ENCODE measurements at places on chromosomes 6 and 20.

DNA sequence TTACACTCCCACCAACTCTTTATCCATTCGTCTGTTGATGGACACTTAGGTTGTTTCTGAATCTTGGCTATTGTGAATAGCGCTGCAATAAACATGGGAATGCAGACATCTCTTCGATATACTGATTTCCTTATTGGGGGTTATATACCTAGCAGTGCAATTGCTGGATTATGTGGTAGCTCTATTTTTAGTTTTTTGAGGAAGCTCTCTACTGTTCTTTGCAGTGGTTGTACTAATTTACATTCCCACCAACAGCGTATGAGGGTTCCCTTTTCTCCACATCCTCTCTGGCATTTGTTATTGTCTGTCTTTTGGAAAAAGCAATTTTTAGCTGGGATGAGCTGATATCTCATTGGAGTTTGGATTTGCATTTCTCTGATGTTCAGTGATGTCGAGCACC, 4.6 kb upstream of the PFDN4 start:
- DNase-seq = no peak

DNA sequence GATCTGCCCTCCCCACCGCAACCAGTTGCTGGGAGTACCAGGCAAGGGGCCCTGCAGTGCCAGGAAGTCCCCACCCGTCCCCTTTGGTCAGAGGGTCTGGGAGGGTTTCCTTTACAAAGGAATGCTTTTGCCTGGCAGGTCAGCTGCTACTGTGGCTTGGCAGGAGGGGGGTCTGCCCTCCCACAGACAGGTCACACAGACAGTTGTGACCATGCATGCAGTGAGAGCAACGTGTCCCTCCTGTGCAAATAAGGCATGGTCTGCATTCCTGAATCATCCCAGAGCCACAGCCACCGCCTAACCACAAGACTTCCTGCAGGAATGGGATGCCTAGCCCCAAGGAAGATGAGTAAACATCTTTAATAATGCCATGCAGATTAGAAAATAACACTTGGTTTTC, 439 bp upstream of the F13A1 start:
- no peak for DNase-seq

DNA sequence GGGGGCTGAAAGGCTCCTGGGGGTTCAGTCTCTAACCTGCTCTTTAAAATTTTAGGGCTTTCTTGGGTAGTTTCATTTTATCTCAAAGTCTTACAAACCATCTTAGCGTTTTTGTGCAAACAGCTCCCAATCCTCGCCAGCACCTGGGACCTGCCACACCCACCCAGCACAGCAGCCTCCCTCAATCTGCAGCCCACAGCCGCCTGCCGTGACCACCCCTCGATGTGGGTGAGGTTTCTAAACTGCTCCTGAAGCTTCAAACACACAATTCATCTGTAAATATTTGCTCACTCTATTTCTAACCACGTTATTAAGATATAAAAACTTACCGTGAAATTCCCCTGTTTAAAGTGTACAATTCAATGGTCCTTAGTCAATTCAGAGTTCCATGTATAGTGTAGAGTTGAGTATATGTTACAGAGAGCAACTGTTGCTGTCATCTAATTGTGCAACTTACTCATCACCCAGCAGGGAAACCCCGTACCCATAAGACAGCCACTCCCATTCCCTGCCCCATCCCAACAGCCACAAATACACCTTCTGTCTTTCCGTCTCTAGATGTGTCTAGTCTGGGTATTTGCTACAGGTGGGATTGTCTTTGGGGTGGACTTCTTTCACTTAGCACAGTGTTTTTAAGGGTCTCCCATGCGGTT, 381.0 kb downstream of the TAF4 start:
- DNase-seq = no peak

- DNase-seq = no peak
These were observed 980 bp upstream of the SNX21 start for GRCh38 chr20:45832619-45833018.

- DNase-seq = no peak
These were observed 109.6 kb upstream of the RREB1 start for GRCh38 chr6:6998194-6998569.

GRCh38 chr6:122072014-122072647, 327.3 kb upstream of the HSF2 start:
- no peak for DNase-seq

GRCh38 chr20:4170621-4171537, 155.5 kb upstream of the RNF24 start:
- no peak for DNase-seq

DNA sequence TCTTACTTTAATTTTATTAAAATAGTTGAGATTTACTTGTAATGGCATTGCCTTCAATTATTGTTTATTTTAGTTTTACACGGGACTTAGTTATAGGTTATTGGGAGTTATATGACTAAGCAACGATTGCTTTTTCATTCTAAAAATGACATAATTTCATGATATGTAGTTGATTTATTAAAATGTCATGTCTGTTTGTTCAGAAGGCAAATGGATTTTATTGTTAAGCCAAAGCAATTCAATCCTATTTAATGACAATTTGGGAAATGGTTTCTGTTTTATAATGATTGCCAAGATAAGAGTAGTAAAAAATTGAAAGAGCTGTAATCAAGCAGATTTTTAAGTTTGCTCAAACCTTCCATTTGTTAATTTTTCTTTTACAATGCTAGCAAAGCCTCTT, 74.7 kb downstream of the PHACTR2 start:
- no peak for DNase-seq

DNA sequence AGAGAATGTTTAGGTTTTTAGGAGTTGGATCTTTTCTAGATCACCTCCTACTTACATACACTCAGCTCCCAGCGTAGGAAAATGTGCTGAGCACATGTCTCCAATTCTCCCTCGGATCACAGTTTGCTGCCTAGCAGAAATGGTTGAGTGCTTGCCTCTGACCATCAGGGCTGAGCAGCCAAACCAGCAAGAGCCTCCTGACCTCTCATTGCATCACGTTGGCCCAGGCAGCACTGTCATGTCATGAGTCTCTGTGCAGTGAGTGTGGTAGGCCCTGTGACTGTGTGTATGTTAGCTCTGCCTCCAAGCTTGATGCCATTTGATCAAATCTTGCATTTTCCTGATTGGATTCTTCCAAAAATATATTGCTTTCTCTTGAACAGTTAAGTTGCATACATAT, 112.0 kb downstream of the LRRC1 start:
- DNase-seq = no peak

DNA sequence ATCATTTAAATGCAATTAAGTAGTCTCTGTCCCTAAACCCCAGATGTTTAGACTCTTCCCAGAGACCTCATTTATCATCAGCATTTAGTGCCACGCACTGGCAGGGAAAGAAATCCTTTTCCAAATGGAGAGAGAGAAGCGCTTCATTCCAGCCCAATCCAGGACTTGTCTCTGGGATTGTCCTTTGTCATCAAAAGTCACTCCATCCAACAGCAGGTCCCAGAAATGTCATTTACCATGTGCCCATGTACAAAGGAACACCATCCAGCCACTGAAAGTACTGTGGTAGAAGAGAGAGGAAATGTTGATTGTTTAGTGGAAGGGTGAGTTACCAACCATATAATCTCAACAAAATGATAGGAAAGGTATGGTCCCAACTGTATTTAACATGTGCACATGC, 66.9 kb upstream of the SMIM28 start:
- no peak for DNase-seq

DNA sequence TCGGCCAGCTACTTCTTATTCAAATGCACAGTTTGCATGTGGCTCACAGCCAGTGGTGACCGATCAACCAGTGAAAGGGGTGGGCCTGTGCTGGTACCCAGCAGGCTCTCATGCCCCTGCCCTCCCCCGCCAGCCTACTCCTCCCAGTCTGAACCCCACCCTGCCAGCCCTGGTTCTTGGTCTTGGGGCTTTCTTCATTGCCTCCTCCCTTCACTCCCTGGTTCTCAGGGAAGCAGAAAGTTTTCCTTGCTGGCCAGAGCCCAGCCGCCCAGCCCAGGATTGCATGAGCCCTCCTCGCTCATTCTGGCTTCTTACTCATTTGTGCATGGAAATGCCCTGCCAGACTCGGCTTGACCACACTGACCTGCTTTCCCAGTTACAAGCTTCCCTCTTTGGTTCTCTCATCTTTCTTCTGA, 40.8 kb downstream of the KCNK17 start:
- no peak for DNase-seq

DNA sequence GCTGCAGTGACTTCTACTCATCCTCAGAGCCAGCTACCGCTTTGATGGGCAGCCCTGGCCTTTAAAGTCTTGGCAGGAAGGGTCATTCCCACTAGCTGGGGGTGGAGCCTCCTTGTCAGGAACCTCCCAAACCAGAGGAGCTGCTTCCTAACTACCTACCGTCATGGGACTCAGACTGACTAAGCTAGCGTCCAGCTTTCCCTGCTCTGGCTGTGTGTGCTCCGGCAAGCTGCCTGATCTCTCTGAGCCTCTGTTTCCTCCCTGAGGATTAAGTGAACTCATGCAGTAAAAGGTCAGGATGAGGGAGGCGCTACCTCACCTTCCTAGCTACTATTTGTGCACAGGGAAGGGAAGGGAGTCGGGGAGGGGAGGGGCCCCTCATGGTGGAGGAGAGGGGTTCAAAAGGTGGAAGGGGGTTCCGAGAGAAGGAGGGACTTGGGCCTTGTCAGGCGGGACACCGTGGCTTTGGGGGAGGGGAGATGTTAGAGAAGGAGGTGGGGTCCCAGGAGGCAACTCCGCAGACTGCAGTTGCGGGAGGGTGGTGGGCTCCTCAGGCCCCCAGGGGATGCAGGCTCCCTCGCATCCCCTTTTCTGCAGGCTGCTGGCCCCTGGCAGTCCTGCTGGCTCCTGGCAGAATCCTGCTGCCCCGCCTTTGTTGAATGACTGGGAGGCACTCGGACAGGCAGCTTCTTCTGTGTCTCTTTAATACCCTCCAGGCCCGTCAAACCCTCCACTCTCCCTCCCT, 9.8 kb downstream of the DUSP15 start:
- DNase-seq = no peak

DNA sequence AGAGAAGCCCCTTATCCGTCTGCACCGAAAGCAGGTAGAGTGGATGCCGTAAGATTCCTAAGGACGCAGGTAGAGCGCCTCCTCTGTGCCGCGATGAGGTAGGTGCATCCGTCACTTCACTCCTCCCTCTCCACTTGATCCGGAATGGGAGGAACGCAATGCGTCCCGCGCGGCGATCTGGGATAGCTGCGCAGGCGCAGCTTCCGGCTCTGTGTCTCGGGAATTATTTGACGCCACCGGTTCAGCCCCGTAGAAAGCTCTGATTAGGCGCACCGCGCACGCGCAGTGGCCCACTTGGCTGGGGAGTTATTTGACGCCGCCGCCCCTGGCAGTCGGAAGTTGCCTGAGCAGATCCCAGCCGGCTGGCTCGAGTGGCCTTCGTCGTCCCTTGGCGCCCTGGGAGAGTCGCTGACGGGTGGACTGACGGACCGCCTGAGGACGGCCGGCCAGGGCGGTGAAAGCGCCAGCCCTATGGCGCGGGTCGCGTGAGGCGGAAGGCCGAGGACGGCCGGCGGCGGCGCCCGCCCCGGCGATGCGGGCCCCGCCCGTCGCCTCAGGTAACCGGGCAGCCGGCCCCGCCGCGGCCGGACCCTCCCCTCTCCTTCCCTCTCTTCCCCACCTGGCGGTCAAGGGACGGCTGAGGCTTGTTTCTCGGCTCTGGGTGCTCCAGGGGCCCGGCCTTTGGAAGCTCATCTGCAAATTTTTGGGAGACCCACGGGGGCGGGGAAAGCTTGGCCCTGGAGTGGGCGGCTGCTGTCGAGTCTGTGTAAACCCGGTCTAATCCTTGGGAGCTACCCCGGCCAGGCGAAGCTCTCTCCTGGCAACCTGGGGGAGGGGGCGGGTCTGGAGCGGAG, at the start of gene RALGAPB:
TSS of gene RALGAPB (plus strand) at position 331 of the 854 bp plus-strand sequence. CDS start 15,590 bp downstream, outside the sequence.
- peak; percentile 98 for DNase-seq

- DNase-seq = no peak
These were observed 62.4 kb upstream of the RNF146 start for GRCh38 chr6:127204281-127204680.

DNA sequence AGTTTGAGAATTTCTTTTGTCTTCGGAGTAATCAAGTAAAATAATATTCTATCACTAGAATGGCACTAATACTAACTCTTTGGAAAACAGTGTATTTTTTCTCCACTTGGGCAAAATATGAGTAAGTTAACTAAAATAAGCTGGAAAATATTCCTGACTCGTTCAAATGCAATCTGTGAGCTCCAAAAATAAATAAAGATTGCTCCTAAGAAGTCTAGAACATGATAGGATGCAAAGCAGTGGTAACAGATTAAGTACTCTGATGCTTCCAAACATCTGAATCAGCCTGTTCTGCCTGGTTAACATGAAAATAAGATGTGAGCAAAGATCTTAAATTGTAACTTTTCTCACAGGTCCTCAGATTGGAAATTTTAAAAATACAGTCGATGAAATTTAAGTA, 285.1 kb upstream of the ID4 start:
- no peak for DNase-seq

DNA sequence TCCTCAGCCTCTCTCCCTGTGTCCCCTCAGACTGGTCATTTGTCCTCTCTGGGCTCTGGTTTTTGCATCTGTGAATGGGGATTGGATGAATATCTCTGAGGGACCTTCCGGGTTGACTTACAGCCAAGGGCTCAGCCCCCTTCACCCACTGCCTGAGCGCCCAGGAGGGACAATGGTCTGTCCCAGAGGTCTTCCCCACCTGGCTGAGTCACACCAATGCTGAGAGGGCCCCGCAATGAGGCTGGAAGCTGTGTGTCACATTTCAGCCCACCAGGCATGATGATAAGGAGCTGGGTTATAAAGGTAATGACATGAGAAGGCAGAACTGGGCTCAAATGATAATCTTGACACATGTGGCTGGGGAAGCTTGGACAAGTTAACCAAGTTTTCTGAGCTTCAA, 70.5 kb downstream of the TOX2 start:
- no peak for DNase-seq

DNA sequence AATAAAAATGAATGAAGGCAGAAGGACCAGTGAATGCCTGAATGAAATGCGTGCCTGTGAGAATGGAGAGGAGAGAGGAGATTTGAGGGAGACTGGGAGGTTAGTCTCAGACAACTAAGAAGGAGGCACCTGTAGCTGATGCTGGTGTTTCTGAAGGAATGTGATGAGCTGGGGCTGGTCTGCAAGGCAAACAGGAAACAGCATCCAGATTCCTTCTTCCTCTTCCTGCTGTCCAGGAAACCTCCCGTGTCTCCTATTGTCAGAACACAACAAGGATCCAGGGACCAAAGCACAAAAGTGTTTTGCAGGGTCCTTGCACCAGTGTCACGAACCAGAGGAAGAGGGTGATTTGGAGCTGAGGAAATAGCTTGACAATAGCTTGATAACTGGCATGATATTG, 50.4 kb upstream of the TAB2 start:
- DNase-seq = no peak

DNA sequence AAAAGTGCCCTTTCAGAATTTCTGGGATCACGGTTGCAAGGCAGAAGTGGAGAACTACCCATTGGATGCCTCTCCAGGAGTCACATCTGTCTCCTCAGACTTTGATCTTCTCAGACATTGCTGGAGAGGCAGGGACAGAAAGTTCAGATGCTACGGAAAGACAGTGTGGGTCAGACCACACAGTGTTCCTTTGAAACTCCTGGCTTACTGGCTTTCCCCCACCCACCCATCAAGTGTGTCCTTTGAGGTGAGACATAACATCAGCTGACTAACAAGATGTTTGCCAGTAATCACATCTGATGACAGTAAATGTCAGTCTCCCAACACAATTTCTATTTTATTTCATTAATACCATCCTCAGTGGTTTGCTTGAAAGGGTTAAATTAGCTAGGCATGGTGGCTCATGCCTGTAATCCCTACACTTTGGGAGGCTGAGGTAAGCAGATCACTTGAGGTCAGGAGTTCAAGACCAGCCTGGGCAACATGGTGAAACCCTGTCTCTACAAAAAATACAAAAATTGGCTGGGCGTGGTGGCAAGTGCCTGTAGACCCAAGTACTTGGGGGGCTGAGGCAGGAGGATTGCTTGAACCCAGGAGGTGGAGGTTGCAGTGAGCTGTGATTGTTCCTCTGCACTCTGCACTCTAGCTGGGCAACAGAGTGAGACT, 67.2 kb upstream of the SNX9 start:
- peak; percentile 49 for DNase-seq

Data from CD4-positive, alpha-beta T cell treated with Interleukin-15 for 1 hour (primary cell).